ENCODE measurements at places on chromosomes 1 and 21.

GRCh38 chr21:37087188-37087587 is 14.1 kb downstream of the TTC3 start:
- DNase-seq = peak; percentile 7

DNA sequence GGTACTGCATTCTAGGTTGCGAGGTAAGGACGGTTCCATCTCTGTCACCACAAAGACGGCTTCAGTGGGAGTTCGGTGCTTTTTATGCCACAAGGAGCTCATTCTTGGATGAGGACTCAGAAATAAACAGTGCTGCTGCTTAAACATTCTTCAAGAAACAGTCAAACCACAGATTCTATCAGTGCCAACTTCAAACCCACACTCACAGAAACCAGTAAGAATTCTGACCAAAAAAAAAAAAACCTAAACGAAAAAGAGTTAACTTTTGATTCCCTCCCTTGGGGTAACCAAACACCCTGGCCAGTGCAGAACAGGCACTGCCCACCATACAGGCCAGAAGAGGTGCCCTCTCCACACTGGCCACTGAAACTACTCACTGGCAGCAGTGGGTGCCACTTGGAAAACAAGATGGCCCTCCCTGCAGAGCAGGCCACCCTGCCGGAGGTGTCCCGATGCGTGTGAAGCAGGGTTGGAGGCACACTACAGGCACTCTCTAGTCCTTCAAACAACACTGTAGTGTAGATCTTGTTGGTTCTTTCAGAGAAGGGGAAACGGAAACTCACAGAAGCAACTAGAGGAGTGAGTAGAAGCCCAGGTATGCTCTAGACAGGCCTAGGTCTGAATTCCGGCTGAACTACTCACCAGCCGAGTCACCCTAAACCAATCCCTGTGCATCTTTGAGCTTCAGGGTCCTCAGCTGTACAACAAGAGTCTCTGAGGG is 87.3 kb upstream of the TLR5 start:
- DNase-seq = no peak

DNA sequence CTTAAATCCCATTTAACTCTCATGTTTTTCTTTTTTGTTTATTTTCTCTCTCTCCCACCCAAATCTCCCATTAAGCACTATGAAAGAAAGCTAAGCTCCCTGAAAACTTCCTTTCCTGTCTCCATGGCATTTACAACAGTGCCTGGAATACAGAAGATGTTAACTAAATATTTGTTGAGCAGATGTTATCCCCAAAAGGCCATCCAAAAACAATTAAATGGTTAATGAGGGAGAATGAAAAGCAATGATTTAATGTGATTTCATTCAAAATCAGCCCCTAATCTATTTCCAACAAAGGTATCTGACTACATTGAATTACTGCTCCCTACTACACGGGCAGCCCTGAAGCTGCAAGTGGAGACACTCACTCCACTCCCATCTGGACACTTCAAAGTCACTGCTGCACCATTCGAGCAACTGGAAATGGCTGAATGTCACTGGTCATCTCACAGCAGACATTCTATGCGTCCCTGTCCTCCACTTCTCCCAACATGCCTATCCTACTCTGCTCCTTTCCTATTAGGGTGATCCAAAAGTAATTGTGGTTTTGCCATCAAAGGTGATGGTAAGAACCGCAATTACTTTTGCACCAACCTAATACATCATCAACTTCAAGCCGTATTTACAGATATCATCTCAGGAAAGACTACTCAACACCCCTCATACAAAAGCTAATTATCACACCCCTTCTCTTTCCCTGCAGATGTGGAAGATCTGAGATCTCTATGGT is 7.5 kb downstream of the TP53BP2 start:
- no peak for DNase-seq

- DNase-seq = no peak
These were observed 70.6 kb upstream of the NEK7 start for GRCh38 chr1:198086051-198086745.

DNA sequence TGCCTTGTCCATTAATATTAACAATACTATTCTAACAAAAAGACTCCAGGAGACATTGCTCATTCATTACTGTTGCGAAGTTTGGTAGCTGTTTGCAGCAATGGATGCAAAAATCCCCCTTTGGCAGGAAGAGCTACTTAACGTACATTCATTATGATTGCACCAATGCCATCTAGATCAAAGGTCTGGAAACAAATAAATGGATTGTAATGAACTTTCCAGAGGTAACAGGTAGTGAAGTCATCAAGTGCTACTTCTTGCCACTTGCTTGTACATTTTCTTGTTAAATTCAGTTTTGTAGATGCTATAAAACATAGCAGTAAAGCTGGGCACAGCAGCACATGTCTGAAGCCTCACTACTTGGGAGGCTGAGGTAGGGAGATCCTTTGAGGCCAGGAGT is 93.9 kb downstream of the DDAH1 start:
- no peak for DNase-seq

Data from neural progenitor cell (in vitro differentiated cells).